Effector memory CD8-positive, alpha-beta T cell (primary cell): ENCODE measurements at places on chromosomes 5 and 9.

GRCh38 chr5:35129921-35130485 lies 82.3 kb upstream of the AGXT2 start:
- DNase-seq, result peak; percentile 2

GRCh38 chr9:12846035-12846434 lies 71.2 kb downstream of the LURAP1L start:
- DNase-seq, result no peak

DNA sequence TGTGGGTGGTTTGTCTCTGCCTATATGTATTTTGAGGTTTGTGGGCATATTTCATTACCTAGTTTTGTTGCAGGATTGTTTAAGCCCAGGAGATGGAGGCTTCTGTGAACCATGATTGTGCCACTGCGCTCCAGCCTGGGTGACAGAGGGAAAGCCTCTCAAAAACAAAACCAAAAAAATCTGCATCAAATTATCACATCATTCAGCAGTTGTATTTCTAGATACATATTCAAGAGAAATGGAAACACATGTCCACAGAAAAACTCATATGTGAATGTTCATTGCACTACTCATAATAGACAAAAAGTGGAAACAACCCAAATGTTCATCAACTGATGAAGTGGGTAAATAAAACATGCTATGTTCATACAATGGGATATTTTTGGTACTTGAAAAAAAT lies 29.9 kb downstream of the HSPA4 start:
- no peak for DNase-seq

GRCh38 chr5:94968507-94969095 lies 316.3 kb downstream of the MCTP1 start:
- no peak for DNase-seq

DNA sequence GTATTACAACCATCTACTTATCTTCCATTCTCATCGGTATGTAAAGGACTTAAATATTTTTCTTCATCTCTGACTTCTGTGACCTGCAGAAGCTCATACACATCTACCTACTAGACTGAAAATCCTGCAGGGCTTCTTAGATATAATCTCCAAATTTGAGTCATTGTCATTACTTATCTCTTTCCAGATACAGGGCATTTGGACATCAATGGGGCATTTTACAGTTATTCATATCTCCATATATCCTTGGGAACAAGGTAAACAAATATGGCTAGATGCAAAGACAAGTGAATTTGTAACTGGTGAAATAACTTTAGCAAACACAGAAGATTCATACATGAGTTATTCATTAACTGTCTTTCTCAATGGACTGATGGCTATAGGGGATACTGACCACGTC lies 37.7 kb upstream of the IL7R start:
- DNase-seq, result no peak

GRCh38 chr5:3913279-3913678 lies 317.6 kb downstream of the IRX1 start:
- DNase-seq, result no peak
